ENCODE measurements at places on chromosomes 5 and 9.

DNA sequence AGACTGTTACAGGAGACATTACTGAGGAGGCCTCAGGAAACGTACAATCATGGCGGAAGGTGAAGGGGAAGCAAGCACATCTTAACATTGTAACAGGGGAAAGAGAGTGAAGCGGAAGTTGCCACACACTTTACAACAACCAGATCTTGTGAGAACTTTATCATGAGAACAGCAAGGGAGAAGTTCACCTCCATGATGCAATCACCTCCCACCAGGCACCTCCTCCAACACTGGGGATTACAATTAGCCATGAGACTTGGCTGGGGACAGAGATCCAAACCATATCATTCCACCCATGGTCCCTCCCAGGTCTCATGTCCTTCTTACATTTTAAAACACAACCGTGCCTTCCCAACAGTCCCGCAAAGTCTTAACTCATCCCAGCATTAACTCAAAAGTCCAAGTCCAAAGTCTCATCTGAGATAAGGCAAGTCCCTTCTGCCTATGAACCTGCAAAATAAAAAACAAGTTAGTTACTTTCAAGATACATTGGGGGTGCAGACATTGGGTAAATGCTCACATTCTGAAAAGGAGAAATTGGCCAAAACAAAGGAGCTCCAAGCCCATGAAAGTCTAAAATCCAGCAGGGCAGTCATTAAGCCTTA is 138.3 kb downstream of the TMEM161B start:
- DNase-seq, result no peak
- peaks cover 13% of the 10 kb centered on the region for H3K27me3 ChIP-seq
- H3K4me3 ChIP-seq, result no peak overlapping the region
- no peak overlapping the region for H3K27ac ChIP-seq

DNA sequence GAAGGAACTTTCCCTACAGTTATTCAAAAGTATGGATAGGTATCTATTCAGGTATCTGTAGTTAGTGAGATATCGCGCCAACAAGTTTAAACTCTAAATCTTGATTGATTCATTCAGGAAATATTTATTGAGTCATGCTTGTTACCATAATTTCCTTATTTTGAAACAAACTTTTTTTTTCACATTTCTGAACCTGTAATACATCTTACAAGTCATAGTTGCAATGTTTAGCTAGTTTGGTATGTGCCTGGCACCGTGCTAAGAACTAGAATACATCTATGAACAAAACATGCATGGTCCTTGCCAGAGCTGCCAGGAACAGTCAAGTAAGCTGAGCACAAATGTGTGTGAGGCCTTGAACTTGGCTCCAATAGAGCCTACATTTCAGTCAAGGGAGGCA is 226.4 kb downstream of the PCSK5 start:
- H3K27me3 ChIP-seq, result no peaks in the 10 kb centered on the region
- no peak for DNase-seq
- no peak overlapping the region for H3K4me3 ChIP-seq
- H3K36me3 ChIP-seq, result no peaks in the 10 kb centered on the region
- H3K27ac ChIP-seq, result no peak overlapping the region

- no peak overlapping the region for H3K27ac ChIP-seq
- H3K36me3 ChIP-seq, result peaks cover 33% of the 10 kb centered on the region
- H3K4me3 ChIP-seq, result no peak overlapping the region
These were observed 37.8 kb downstream of the WDR36 start for GRCh38 chr5:111129938-111130337.

DNA sequence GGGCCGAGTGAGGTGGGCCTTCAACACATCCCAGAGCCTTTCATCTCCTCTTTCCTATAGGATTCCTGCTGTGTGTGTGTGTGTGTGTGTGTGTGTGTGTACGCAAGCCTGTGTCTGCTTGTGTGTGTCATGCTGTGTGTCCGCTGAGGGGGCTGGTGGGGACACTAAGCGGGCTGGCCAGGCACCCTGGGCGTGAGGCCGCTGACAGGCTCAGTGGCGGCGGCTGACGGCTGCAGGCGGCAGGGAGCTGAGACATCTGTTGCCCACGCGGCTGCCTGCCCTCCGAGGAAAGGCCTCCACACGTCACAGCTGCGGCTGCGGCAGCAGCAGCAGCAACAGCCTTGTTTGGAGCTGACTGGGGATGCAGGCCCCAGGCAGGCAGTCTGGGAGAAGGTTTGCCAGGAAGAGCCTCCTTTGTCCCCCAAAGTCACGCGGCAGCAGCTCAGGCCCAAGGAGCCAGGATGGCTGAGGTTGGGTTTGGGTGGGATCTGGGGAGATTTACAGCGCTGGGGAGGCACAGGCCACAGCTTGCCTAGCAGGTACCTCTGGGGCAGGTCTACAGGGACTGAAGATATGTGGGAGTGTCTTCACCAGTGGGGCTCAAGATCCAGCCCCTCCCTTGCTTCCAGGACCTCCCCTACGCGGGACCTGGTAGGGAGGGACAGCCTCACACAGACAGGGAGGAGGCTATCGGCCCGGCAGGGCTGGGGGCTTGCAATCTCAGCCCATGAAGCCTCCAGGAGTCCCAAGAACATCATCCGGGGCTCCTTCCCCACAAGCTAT is 1.8 kb downstream of the PDLIM4 start:
- H3K27ac ChIP-seq, result no peak overlapping the region
- H3K36me3 ChIP-seq, result no peaks in the 10 kb centered on the region
- H3K27me3 ChIP-seq, result peaks cover 13% of the 10 kb centered on the region

GRCh38 chr9:107593224-107593870 is 103.8 kb upstream of the KLF4 start:
- no peak overlapping the region for H3K4me3 ChIP-seq
- no peaks in the 10 kb centered on the region for H3K4me1 ChIP-seq
- no peak for DNase-seq
- no peaks in the 10 kb centered on the region for H3K36me3 ChIP-seq
- H3K27me3 ChIP-seq, result peaks cover under 1% of the 10 kb centered on the region

- DNase-seq, result no peak
- peaks cover 21% of the 10 kb centered on the region for H3K27me3 ChIP-seq
- no peak overlapping the region for H3K4me3 ChIP-seq
- no peak overlapping the region for H3K27ac ChIP-seq
These were observed 22.9 kb downstream of the LIFR start for GRCh38 chr5:38533286-38534155.

DNA sequence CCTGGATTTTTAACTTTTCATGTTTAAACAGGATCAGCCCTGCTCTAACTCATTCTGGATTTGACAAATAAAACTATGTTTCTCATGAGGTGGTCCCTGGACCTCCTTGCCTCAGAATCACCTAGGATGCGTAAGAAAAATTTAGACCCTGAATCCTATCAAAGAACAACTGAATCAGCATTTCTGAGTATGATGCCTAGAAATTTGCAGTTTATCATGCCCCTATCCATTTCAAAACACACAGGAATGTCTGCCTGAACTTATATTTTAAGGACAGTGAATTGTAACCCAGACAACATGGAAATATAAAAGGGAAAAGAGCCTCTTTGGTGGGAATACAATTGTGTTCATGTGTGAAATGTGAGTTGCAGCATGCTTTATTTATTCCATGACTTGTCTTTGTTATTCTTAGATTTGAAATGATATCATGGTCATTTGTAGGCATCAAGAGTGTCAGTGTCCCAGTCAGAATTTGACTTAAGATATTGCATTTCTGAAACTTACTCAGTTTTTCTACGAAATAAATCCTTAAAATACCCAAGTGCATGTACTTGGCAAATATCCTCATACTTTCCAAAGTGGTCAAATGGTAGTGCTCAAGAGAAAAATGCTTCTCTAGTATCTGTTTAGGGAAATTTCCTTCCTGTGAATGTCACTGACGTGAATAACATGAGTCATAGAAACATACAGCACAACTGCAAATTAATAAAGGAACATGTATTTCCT is 144.3 kb downstream of the GIN1 start:
- no peak overlapping the region for H3K27ac ChIP-seq
- no peak for DNase-seq
- H3K4me1 ChIP-seq, result no peaks in the 10 kb centered on the region

GRCh38 chr9:117233016-117233415 is 181.8 kb downstream of the ASTN2 start:
- H3K27me3 ChIP-seq, result peaks cover 4% of the 10 kb centered on the region
- H3K4me3 ChIP-seq, result no peak overlapping the region
- no peak overlapping the region for H3K27ac ChIP-seq
- H3K36me3 ChIP-seq, result no peaks in the 10 kb centered on the region
- no peaks in the 10 kb centered on the region for H3K4me1 ChIP-seq

DNA sequence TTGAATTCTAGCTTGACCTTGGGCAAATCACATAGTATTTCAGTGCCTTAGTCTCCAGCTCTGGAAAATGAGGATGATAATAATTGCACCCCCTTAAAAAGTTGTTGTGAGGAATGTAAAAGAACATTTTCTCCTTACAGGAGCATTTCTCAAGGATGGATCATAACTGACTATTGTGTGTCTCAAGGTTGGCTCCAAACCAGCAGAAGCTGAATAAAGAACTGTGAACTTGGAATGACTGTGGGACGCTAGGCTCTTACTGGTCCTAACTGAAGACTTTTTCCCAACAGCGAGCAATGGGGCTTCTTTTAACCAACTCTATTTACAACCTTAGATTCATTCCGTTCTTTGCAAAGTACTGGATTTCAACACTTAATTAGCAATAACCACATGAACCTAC is 26.2 kb upstream of the GLRX start:
- no peaks in the 10 kb centered on the region for H3K4me1 ChIP-seq
- H3K27me3 ChIP-seq, result no peaks in the 10 kb centered on the region
- H3K4me3 ChIP-seq, result no peak overlapping the region
- no peak overlapping the region for H3K27ac ChIP-seq
- DNase-seq, result no peak
- no peaks in the 10 kb centered on the region for H3K36me3 ChIP-seq

DNA sequence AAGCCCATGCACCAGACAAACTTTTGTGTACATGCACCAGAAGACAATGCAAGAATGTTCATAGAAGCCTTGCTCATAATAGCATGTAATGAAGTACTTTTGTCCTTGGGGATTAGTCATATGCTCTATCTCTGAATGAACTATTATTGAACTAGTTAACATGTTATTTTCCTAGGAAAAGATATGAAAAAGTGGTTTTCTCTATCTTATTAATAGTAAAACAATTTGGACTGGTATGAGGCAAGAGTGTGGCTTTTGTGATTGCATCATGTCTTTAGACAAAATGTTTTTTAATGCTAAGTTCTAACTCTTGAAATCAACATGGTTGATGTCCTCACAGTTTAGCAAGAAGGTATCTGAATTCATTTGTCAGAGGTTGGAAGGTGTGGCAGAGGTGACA is 55.7 kb upstream of the SPDL1 start:
- no peak overlapping the region for H3K27ac ChIP-seq
- no peaks in the 10 kb centered on the region for H3K36me3 ChIP-seq
- DNase-seq, result no peak
- no peak overlapping the region for H3K4me3 ChIP-seq
- H3K4me1 ChIP-seq, result no peaks in the 10 kb centered on the region

DNA sequence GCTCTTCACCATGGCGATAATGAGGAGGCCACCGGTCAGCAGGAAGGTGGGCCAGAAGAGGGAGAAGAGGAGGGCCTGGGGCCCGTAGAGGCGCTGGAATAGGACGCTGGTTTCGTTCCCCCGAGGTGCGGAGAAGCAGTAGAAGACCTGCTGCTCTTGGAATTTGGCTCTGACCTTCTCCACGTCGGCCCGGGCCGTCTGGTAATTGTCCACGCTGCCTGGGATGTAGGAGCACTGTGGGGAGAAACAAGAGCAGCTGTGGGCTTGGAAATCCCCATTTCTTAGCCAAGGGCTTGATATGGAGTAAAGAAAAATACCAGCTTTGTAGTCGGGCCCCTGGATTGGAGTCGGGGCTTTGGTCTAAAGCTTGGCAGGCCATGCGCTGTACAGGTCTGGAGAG is 10.4 kb downstream of the KCNMB1 start:
- H3K27me3 ChIP-seq, result peaks cover 20% of the 10 kb centered on the region
- peaks cover 3% of the 10 kb centered on the region for H3K36me3 ChIP-seq
- H3K4me3 ChIP-seq, result no peak overlapping the region
- H3K4me1 ChIP-seq, result peaks cover 4% of the 10 kb centered on the region

DNA sequence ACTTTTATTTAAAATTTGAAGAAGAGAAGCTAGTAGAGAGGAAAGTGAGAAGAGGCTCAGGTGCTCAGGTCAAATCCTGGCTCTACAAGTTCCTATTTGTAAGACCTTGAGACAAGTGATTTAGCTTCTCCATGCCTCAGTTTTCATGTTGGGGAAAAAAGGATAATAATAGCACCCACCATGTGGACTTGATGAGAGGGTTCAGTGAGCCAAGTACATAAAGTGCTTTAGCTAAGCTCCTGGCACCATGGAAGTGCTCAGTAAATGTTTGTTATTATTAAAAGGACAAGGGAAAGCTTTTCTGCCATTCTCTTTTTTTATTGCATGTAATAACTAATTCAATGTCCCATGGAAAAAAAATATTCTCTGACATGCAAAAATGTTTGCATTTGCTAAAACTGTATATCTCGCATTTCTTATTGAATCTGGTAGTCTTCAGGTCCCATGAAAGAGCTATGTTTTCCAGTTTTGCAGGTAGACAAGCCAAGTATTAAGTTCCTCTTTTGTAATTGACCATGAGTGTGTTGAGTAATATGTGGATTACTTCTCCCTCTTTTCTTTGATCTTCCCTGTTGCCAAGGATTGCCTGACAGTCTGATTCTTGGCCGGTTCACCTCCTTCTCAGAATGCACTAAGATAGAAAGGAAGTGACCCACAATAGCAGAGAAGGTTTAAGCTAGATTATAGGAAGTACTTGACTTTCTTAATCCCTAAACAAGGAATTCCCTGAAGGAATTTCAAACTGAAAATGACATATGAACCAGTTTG is 45.6 kb upstream of the TRIM32 start:
- no peaks in the 10 kb centered on the region for H3K36me3 ChIP-seq
- H3K4me1 ChIP-seq, result no peaks in the 10 kb centered on the region
- no peak for DNase-seq
- H3K27me3 ChIP-seq, result no peaks in the 10 kb centered on the region
- H3K4me3 ChIP-seq, result no peak overlapping the region
- no peak overlapping the region for H3K27ac ChIP-seq

- H3K36me3 ChIP-seq, result peaks cover 9% of the 10 kb centered on the region
- H3K27me3 ChIP-seq, result no peaks in the 10 kb centered on the region
- peak within 1 kb of the TSS; percentile 96 for H3K27ac ChIP-seq
These were observed at the start of gene KIAA1958 for GRCh38 chr9:112486221-112487007. Gene KIAA1958 (plus strand): TSS chr9:112486827. CDS start chr9:112574081, 87,254 bp downstream.

DNA sequence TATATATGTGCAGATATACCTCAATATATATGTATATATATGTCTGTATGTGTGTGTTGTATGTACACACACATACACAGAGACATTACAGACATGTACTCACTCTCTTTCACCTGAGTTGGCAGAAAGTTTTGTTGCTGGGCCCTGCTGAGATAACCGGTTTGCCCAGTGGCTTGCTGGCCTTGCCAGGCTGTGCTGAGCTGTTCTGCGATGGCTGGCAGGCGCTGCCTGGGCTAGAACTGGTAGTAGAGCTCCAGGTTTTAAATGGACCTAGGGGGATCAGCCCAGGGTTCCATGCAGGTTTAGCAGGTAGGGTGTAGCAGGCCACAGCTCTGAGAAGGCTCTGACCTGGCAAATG is 394.3 kb downstream of the GADD45G start:
- DNase-seq, result no peak
- H3K27ac ChIP-seq, result peak overlapping the region; percentile 81
- H3K4me1 ChIP-seq, result peaks cover 16% of the 10 kb centered on the region
- H3K27me3 ChIP-seq, result peaks cover 8% of the 10 kb centered on the region
- peak overlapping the region; percentile 62 for H3K4me3 ChIP-seq

Measured in effector memory CD8-positive, alpha-beta T cell (primary cell).